ENCODE measurements at places on chromosomes 1 and 21.

GRCh38 chr1:204468206-204468605, 26.4 kb downstream of the PIK3C2B start:
- no peak for DNase-seq

- DNase-seq, result no peak
Observed at GRCh38 chr1:220754212-220754917, 6.2 kb downstream of the MTARC2 start.

DNA sequence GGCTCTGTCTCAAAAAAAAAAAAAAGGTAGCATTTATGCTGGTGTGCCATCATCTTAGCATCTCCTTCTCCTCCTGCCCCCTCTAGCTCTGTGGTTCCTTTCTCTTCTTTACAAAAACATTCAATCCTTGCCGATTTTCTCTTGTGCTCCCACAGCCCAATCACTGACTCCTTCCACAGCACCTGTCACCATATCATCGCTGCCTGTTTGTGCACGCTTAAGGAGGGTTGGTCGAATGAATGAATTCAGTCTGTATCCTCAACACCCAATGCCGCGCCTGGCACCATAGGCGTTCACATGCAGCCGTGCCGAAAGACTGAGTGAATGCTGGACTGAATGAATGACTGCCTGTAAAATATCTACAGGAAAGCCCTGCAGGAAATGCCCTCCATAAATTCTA, 7.9 kb downstream of the RNU5D-1 start:
- DNase-seq, result no peak

DNA sequence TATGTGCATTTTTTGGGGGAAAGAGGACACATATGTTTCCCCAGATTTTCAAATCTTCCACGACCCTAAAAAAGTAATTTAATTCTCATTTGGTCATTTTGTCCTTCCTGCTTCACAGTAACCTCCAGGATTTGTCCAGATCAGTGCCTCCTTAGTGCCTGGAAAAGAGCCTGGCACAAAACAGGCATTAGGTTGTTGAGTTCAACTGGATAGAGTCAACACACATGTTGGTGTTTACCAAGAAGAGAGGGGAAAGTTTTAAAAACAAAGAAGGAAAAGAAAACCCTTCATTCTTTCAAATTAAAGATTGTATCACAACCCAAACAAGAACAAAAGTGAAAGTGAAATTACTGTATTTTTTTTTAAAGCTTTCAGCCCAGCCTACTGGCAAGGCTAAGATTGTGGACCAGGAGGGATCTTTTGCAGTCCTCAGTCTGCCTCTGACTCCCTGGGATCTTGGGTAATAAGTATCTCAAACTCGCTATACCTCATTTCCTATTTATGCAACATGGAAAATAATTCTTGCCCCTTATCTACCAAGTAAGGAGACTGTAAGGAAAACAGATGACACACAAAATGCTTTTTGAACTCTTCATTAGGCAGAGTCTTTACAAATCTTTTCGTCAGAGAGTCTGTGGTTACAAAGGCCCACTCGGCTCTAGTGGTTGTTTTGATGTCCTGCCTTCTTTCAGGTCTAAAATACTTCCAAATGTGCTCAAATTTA, 57.8 kb downstream of the ZNF281 start:
- DNase-seq, result no peak

DNA sequence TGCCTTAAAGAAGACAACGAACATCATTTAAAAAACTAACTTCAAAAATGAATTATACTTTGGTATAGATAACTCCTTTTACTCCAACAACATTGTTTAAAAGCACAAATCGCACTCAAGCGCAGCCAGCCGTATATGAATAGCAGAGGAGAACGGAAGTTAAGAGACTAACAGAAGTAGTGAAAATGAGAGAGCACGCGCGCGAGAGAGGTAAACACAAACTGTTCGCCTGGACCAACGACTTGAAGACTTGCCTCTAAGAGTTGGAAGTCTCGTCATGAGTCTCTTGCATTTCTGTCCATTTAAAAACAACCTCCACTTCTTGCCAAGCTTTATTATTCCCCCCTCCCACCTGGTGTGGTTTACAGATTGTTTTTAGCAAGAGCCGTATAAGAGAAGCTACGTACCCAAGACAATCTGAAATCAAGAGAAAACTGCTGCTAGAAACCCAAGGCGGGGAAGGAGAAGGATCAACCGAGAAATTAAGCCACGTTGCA, 479 bp downstream of the SELENOF start:
- DNase-seq, result no peak

DNA sequence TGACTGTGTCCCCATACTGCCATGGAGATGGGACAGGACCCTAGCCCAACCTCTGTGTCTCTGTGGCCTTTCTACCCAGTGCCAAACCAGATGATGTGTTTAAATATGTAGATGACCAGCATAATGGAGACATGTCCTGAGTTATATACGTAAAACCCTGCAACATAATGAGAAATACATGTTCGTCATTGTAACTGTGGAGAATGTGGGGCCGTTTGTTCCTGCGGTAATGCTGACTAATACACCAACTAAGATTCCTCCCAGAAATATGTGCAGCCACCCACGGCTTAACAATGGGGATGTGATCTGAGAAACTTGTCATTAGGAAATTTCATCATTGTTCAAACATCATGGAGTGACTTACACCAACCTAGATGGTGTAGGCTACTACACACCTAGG, 71.7 kb upstream of the SIM2 start:
- no peak for DNase-seq
